ENCODE measurements at places on chromosomes 2 and 18. TPM values are rescaled to one million over a fixed set of nuclear protein-coding genes. Genes with fewer than 3 reads are reported as not detected.

- H3K4me1 ChIP-seq = no peaks in the 10 kb centered on the region
- no peaks in the 10 kb centered on the region for H3K27me3 ChIP-seq
- H3K4me3 ChIP-seq = no peak overlapping the region
Measured at GRCh38 chr18:54806526-54806925, 21.8 kb upstream of the RAB27B start.

GRCh38 chr2:24509840-24510239 lies 18.8 kb downstream of the NCOA1 start:
- no peak for DNase-seq
- H3K27ac ChIP-seq = no peak overlapping the region
- H3K27me3 ChIP-seq = no peaks in the 10 kb centered on the region
- H3K4me1 ChIP-seq = peaks cover 71% of the 10 kb centered on the region

GRCh38 chr18:8711736-8712135 lies 6.4 kb downstream of the MTCL1 start:
- H3K27me3 ChIP-seq = peaks cover 2% of the 10 kb centered on the region
- no peak overlapping the region for H3K4me3 ChIP-seq
- peaks cover 5% of the 10 kb centered on the region for H3K4me1 ChIP-seq
- H3K27ac ChIP-seq = no peak overlapping the region
- DNase-seq = no peak
- H3K36me3 ChIP-seq = no peaks in the 10 kb centered on the region

DNA sequence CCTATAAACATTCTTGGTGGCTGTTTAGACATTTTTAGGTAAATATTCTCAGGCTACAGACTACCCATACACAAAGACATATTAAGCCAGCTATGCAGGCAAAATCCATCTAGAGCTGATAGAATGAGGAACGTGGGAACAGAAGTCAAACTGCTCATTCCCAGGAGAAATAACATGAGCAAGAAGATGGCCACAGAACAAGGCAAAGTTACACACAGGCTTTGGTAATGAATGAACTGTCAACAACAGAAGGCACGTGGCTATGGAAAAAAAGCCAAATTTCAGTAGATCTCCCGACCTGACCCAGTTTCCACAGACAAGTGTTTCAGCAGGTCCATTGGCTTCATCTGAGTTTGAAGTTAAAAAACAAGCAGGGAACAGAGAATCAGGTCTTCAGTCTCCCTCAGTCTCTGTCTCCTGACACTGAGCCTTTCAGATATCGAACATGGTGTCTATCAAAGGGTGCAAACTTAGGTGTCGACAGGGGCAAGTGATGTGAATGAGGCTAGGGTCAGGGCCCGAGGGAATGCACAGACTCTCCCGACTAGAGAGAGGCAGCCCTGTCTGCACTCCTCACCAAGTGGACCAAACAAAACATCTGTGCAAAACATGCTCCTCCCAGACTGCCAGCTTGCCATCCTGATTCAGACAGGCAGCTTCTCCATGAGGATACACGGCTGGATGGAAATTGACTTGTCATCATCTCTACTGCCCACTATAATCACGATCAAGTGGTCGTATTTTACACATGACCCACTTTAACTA lies 25.9 kb downstream of the SIGLEC15 start:
- no peak for DNase-seq
- H3K27ac ChIP-seq = no peak overlapping the region
- H3K4me3 ChIP-seq = no peak overlapping the region

- no peaks in the 10 kb centered on the region for H3K36me3 ChIP-seq
- no peaks in the 10 kb centered on the region for H3K4me1 ChIP-seq
- H3K27ac ChIP-seq = no peak overlapping the region
- H3K27me3 ChIP-seq = peaks cover 2% of the 10 kb centered on the region
Measured at GRCh38 chr2:181589779-181590178, 67.1 kb downstream of the CERKL start.

Gene CCBE1
- total RNA-seq = not detected

Gene REG3G
- total RNA-seq = not detected
